ENCODE measurements at places on chromosomes 13 and 19.

DNA sequence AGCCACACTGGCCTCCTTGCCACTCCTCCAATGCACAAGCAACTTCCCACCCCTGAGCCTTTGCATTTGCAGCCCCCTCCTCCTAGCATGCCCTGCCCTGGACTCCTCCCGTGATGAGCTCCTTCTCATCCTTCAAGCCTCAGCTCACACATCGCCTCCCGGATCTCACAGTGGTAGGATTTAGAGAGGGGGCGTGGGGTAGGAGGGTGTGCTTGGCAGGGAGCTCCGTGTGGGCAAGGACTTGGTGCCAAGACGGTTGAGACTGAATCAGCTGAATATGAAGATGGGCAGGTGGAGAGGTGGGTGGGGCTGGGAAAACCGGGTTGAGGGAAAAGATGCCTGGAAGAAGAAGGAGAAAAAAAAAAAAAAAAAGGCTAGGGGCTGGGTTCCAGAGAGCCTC, 48.4 kb upstream of the ZNRF4 start:
- DNase-seq: no peak

GRCh38 chr13:66992183-66992582, 238.0 kb downstream of the PCDH9 start:
- DNase-seq: no peak

DNA sequence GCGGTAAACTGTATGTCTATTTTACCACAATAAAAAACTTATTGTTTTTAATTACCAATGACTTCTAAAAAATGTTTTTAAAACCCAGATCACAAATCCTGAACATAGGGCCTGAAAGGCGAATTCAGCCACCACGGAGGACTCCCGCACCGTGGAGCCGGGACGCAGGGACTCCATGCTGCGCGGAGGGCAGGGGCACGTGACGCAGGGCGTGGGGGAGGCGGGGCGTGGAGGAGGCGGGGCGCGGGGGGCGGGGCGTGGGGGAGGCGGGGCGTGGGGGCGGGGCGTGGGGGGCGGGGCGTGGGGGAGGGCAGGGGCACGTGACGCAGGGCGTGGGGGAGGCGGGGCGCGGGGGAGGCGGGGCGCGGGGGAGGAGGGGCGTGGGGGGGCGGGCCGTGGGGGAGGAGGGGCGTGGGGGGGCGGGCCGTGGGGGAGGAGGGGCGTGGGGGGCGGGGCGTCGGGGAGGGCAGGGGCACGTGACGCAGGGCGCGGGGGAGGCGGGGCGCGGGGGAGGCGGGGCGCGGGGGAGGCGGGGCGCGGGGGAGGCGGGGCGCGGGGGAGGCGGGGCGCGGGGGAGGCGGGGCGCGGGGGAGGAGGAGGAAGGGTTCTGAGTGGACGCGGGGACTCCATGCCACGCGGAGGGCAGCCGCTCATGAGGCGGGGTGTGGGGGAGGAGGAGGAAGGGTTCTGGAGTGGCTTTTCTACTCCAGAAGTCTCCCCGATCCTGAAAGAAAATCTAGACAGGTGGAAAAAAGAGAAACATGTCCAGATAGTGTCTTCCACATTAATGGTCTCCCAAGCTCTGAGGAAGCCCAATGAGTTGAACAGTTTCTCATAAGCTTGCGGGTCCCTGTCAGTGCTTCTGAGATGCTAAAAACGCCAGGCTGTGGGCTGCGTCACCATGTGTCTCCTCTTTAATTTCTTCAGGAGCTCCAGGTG, 4.4 kb upstream of the PROZ start:
- DNase-seq: peak; percentile 80

DNA sequence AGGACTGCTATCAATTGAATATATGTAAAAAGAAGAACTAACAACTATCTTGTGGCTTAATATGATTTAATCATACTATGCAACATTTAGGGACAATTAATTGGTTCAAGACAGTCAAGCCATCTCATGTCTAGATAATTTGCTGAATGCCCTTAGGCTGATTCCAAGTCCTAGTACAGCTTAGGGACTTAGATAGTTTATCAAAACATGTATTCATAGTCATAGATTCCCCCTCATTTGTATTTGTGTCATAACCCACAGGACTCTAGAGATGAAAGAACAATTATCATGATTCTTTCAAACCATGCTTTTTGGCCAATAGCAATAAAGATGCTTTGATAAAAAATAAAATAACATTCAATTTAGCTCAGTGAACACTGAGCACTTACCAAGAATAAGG, 607.6 kb downstream of the SLITRK1 start:
- no peak for DNase-seq

DNA sequence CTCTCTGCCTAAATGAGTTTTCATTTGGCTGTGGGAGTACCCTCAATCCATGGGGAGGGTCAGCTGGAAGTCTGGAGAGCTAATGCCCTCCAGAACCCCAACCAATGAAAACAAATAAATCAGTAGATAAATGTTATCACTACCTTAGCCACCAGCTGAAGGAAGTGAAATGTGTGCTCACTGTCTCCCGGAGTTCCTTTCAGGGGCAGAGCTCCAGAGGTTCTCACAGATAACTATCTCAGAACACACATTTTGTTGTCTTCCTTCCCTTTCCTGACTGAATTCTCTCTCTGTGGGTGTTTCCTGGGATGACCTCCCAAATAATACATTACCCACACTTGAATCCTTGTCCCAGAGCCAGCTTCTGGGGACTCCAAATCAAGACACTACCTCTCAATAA, 779.6 kb downstream of the DIAPH3 start:
- no peak for DNase-seq

- peak; percentile 86 for DNase-seq
These were observed 6.0 kb downstream of the RCN3 start for GRCh38 chr19:49533551-49534488.

DNA sequence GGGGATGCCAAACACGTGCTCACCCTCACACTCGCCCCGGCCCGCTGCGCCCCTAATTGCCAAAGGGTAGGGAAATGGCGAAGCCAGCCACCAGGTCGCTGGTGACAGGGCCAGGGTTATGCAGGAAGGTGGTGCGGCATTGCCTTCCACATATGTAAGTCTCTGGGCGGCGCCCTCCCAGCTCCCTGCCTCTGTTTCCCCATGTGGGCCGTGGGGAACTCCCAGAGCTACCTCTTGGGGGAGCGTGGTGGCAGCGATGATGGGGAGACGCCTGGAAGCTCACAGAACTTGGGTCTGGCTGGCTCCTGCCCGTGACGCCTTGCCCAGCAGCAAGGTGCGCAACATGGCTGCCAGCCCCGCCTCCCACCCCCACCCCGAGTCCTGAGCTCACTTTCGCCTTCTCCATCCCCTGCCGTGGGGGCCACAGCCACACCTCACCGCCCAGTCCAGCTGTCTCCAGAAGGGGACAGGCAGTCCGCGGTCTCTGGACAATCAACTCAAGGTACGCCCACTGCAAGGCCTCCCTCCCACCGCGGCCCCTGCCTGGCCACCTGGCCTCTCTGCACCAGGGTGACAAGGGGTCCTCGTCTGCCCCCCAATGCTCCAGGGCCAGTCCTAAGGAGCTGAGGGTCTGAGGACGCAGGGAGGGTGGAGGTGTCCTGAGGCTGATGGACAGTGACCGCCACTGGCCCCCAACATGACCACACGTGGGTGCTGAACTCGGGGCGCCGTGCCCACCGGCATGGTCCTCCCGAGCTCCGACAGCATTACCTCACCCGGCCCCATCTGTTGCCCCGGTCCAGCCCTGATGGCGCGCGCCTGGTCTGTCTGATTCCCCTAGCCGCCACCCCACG, 6.6 kb downstream of the C19orf25 start:
- DNase-seq: no peak

GRCh38 chr13:99517577-99517976, 16.3 kb downstream of the TM9SF2 start:
- no peak for DNase-seq

DNA sequence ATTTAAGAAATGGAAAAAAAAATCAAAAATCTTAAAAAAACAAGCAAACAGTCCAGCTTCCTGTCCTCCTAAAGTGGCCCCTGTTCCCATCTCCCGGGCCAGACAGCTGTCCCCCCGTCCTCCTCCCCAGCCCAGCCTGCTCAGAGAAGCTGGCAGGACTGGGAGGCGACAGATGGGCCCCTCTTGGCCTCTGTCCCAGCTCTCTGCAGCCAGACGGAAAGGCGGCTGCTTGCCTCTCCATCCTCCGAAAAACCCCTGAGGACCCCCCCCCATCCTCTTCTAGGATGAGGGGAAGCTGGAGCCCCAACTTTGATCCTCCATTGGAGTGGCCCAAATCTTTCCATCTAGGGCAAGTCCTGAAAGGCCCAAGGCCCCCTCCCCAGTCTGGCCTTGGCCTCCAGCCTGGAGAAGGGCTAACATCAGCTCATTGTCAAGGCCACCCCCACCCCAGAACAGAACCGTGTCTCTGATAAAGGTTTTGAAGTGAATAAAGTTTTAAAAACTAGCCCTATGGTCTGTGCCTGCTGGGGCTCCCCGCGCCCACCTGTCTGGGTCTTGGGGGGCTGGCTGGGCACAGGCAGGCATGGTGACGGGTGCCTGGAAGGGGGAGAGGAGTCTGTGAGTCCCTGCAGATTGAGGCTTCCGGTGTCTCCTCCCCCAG, 3.8 kb downstream of the GADD45GIP1 start:
- no peak for DNase-seq

- DNase-seq: no peak
These were observed at the start of gene PALM3 for GRCh38 chr19:14061751-14062557. PALM3 (minus strand) TSS chr19:14062076; CDS start chr19:14061980, 96 bp downstream.

DNA sequence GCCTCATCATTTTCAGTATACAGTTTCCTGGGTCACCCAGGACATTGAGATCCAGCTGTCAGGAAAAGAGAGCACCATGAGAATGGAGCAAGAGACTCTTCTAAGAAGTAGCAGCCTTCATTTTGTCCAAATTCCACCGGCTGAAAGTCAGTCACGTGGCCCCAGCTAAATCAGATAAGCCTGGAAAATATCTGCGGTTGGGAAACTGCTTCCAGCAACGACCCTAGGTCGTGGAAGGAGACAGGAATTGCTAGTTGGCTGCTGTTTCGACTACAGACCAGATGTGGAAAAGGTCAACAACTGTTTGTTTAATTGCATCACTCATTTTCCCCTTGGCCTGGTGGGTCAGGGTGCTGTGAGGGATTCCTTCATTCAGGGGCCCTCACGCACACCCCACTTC, 107.0 kb downstream of the ZNF536 start:
- no peak for DNase-seq

GRCh38 chr19:7633698-7634097, at the start of gene PCP2:
PCP2 (minus strand) TSS chr19:7633719; CDS start chr19:7633457, 262 bp downstream.
- DNase-seq: no peak

DNA sequence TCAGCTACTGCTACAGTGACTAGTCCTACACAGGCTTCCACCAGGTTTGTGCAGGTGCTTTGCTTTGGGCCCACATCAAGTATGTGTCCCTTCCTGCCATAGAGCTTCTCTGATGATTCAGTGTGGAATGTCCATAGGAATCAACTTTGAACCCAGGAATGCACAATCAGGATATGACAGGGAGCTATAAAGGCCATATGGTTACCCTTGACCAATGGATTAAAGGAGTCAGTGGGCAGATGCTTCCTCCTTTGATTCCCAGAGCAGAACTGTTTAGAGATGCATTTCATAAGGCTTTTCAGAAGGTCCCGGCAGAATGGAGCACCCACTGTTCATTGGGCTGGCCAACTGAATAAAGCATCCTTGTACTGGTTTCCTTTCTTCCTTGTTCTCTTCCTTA, 145.2 kb upstream of the WASF3 start:
- no peak for DNase-seq

GRCh38 chr13:113907635-113908617, 44.0 kb upstream of the GAS6 start:
- no peak for DNase-seq

- DNase-seq: no peak
These were observed 23.3 kb downstream of the PRR12 start for GRCh38 chr19:49614096-49614833.

DNA sequence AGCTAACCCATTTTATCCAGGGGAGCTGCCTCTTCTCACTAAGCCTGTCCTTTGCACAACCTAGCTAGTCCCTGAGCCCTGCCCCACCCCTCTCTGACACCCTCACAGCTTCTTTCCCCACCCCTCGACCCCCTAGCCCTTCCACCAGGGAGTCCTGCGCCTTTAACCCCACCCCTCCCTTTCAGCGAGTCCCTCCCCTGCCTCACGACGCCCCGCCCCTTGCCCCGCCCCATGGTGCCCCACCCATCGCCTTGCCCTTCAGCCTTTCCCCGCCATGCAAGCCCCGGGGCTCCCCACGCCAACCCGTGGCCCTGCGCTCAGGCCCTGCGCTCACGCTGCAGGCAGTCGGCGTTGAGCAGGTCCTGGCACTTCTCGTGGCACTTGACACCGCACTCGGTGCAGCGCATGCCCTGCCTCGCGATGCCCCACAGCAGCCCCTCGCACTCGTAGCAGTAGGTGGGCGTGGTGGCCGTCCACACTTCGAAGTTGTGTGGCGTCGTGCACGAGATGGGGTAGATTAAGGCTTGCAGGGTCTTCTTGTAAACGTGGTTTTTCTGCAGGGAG, 40.0 kb downstream of the UNC13A start:
- no peak for DNase-seq

DNA sequence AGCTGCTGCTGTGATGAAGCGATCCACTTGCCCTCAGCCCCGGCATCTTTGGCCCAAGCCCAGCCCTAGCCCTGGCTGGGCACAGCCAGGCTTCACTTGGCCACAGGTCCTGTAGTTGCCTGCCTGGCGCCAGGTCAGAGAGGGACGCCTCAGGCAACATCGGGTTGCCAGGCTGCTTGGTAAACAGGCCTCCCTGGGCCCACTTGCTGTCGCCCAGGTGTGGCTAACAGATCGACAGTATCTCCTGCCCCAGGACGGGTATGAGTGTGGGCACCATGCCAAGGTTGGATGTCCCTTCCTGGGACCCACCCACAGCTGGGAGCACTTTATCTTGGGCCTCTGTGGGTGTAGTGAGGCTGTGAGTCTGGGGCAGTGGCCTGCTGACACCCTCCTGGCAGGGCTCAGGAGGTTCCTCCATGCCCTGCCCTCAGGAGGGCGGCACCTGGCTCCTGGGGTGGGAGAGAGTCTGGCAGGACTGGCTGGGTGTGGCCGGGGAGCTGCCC, 27.8 kb downstream of the CARM1 start:
- no peak for DNase-seq

GRCh38 chr13:26502826-26503225, 54.7 kb upstream of the WASF3 start:
- no peak for DNase-seq

DNA sequence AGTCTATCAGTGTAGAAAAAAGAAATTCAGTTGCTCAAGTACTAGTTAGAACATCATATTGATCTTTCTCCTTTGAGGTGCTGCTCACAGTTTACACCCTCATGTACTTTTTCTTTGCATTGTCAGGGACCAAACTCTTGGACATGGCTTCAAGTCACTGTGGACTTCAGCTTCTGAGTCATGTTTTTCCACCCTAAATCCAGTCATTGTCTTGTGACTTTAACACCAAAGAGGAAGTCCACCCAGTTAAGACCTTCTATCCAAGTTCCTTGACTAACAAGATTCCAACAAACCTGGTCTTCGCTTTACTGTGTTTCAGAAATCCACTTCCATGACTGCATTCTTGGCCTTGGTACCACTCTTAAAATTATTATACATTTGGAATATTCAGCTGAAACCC, 206.7 kb upstream of the ARGLU1 start:
- no peak for DNase-seq

GRCh38 chr13:48896312-48896711, 79.4 kb upstream of the FNDC3A start:
- no peak for DNase-seq

GRCh38 chr13:40031031-40031430, 375.6 kb downstream of the COG6 start:
- DNase-seq: no peak

GRCh38 chr13:113137691-113138298, 15.2 kb downstream of the F10 start:
- no peak for DNase-seq

GRCh38 chr13:111945086-111945485, 121.9 kb upstream of the SOX1 start:
- no peak for DNase-seq

- DNase-seq: peak; percentile 39
These were observed 6.8 kb downstream of the RPS11 start for GRCh38 chr19:49502866-49503581.

All from GM13976 (cell line).